Activated T-helper 1 cell treated with Interleukin-2 at 50 U/mL for 16 hours (primary cell): ENCODE measurements at places on chromosomes 6 and 20.
A peak's percentile ranks its signal among the peaks of the same experiment; 100 is the strongest.

- DNase-seq = no peak
These were observed 662.1 kb upstream of the ID4 start for GRCh38 chr6:19175023-19175422.

DNA sequence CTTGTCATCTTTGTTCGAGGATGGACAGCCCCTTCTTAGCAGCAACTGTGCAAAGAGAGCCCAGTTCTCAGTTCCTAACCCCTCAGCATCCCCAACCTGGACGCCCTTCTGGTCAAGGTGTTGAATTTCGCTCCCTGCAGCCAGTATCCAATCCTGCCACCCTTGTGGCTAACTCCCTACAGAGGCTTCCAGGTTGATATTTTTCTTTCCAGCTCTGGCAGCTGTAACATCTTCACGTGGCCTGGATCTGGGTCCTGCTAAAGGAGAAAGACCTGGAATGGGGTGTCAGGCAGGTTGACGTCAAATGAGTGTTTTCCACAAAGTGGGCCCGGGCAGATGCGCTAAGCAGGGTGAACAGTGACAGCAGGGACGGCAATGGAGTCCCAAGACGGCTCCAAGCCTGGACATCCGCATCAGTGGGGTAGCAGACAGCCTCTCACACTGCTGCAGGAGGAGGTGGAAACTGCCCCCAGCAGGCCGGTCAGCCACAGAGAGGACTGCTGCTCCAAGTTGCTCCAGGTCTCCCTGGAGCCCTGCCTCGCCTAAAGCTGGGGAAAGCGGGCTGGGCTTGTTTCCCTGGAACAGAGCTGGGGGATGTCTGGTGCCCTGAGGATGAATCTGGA lies 1.0 kb upstream of the YTHDF1 start:
- no peak for DNase-seq

GRCh38 chr6:37602346-37602745 lies 95.3 kb downstream of the MDGA1 start:
- DNase-seq = no peak

GRCh38 chr20:25372584-25373336 lies 17.9 kb downstream of the ABHD12 start:
- no peak for DNase-seq

GRCh38 chr6:14472255-14472985 lies 354.8 kb downstream of the CD83 start:
- no peak for DNase-seq

DNA sequence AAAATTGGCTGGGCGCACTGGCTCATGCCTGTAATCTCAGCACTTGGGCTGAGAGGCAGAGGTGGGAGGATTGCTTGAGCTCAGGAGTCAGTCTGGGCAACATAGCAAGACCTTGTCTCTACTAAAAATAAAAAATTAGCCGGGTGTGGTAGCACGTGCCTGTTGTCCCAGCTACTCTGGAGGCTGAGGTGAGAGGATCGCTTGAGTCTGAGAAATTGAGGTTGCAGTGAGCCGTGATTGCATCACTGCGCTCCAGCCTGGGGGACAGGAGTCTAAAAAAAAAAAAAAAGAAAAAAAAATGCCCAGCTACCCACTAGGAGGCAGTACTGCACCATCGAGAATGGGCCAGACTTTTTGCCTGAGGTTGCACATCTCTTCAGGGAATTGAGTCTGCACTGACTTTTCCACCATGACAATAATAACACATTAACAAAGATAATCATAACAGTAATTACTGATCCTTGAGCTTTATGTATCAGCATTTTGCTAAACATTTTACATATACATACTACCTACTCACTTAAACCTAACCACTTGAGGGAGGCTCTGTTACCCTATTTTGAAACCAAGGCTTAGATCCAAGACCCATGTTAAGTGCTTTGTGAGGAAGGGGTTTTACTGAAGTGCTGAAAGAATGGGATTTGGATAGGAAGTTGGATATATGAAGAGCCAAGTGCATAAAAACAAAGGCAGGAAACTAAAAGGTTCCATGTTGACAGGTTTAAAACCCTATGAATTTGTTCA lies 21.0 kb downstream of the SRSF3 start:
- peak; percentile 9 for DNase-seq

DNA sequence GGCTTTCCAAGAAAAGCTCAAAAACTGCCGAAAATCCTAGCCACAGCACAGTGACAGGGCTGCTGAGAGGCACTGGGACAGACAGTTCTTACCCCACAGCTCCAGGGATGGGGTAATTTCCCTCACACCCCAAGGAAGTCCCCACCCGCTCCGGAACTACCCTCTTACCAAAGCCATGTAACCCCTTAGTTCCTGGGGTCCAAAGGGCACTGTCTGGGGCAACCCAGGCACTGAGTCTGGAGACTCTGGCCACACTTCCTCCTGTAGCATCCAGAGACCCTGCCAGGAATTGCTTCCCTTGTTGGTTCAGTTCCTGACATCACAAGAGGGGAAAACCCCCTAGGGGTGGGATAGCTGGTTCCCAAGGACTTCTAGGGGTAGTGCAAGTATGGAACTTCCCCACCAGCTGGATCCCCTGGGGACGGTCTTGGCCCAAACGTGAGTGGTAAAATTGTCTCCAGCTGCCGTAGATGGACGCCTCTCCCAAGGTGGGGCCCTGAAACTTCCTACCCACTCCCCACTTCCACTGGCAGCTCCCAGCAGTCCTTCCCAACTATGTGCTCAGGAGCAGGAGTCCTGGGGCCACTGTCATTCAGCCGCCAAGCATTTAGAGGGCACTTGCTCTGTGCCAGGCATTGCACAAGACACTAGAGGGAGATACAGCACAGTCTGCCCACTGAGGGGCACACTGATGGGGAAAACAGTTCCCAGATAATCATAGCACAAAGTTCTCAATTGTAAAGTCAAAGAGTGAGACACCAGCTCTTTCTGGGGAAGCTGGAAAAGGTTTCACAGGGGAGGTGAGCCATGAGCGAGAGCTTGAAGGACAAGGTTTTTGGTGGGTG lies 17.2 kb upstream of the HCK start:
- DNase-seq = no peak

- DNase-seq = no peak
These were observed 20.7 kb downstream of the TENT5A start for GRCh38 chr6:81731814-81732213.

DNA sequence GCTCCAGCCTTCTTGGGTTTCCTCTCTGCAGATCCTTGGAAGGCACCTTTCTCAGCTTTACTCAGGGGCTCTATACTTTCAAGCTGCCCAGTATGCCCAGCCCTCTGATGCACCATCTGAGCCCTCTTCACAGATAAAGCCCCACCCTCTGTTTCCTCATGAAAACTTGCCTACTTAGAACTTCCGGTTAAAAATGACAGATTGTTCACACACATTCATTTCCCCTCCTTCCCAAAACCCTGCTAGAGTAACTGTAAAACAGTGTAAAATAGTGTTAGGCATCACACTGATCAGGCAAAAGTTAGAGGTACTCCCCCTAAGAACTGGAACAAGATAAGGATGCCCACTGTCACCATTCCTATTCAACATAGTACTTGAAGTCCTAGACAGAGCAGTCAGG lies 14.0 kb upstream of the GCM1 start:
- DNase-seq = no peak

- no peak for DNase-seq
These were observed 71.7 kb downstream of the RCAN2 start for GRCh38 chr6:46419576-46420002.

DNA sequence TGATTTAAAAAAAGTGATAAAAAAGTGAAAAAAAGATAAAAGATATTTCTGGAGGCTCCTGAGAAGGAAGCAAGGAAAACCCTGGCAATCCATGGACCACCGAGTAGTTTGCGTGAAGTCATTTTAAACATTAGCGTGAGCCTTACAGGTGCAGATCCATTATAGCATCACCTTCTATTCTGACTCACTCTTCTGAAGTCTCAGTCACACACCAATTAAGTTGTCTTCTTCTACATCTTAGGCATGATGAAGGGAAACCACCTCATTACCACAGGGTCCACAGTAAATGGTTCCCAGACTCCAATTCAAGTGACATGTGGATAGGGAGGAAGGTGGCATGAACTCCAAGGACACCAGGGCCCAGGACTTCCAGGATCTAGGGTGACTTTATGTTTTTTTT lies 99.1 kb downstream of the GJA10 start:
- no peak for DNase-seq

DNA sequence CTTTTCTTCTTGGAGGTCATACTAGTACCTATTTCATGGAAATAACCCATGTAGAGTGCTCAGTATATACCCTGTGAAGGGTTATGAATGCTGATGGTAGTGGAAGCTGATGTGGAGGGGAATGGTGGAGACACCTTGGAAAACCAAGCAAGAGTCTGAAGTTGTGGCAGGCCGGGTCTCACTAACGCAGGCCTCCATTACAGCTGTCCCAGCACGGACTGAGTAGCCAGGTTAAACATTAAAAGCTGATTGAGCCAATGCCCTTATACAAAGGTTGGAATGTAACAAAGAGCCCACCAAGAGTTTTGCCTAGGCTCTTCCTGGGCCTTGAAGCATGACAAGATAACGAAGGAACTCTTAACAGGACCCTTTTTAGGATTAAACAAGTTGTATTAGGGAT lies 2.1 kb upstream of the PCMTD2 start:
- DNase-seq = no peak

DNA sequence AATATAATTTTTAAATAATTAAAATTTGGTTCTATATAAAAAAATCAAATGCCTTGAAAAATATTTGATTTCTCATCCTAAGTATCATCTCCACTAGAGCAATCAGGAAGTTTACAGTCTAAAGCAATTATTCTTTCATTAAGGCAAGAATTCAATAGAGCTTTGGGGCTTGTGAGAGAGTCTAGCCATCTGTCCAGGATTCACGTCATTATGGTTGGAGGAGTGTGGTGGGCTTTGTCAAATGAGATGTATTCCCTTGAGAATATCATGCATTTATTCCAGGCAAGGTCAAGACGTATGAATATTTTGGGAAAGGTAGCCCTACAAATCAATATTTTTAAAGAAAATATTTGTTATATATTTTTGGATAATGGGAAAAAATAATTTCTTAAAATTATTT lies 132.4 kb downstream of the ELOVL4 start:
- DNase-seq = no peak

GRCh38 chr20:43682446-43682845 lies 15.5 kb downstream of the MYBL2 start:
- DNase-seq = no peak
